ENCODE measurements at places on chromosomes 5 and 9.
A peak's percentile ranks its signal among the peaks of the same experiment; 100 is the strongest.

GRCh38 chr5:59575648-59576445 lies 317.7 kb downstream of the PDE4D start:
- H3K27me3 ChIP-seq: no peaks in the 10 kb centered on the region
- H3K36me3 ChIP-seq: no peaks in the 10 kb centered on the region
- H3K27ac ChIP-seq: no peak overlapping the region
- peaks cover 33% of the 10 kb centered on the region for H3K4me1 ChIP-seq
- no peak overlapping the region for H3K4me3 ChIP-seq

- no peak overlapping the region for H3K4me3 ChIP-seq
- H3K27ac ChIP-seq: no peak overlapping the region
- H3K36me3 ChIP-seq: no peaks in the 10 kb centered on the region
- H3K4me1 ChIP-seq: no peaks in the 10 kb centered on the region
- DNase-seq: no peak
Observed at GRCh38 chr5:103620851-103621547, 58.4 kb upstream of the NUDT12 start.

GRCh38 chr5:180825768-180826525 lies 23.3 kb upstream of the MGAT1 start:
- H3K27ac ChIP-seq: no peak overlapping the region
- no peak overlapping the region for H3K4me3 ChIP-seq
- H3K27me3 ChIP-seq: no peaks in the 10 kb centered on the region
- no peaks in the 10 kb centered on the region for H3K36me3 ChIP-seq

GRCh38 chr5:111129938-111130337 lies 37.8 kb downstream of the WDR36 start:
- H3K4me1 ChIP-seq: peaks cover 3% of the 10 kb centered on the region
- no peak overlapping the region for H3K4me3 ChIP-seq
- peaks cover 26% of the 10 kb centered on the region for H3K36me3 ChIP-seq
- no peak for DNase-seq

- DNase-seq: no peak
- H3K4me1 ChIP-seq: peaks cover 25% of the 10 kb centered on the region
- H3K27me3 ChIP-seq: no peaks in the 10 kb centered on the region
- no peaks in the 10 kb centered on the region for H3K36me3 ChIP-seq
- H3K4me3 ChIP-seq: no peak overlapping the region
- H3K27ac ChIP-seq: no peak overlapping the region
Observed at GRCh38 chr9:78606001-78606379, 309.1 kb downstream of the PSAT1 start.

GRCh38 chr5:112762113-112762810 lies 24.6 kb downstream of the APC start:
- peaks cover 3% of the 10 kb centered on the region for H3K4me1 ChIP-seq
- peaks cover 4% of the 10 kb centered on the region for H3K36me3 ChIP-seq
- H3K27me3 ChIP-seq: no peaks in the 10 kb centered on the region
- no peak for DNase-seq
- no peak overlapping the region for H3K27ac ChIP-seq

- H3K4me1 ChIP-seq: peaks cover 55% of the 10 kb centered on the region
- no peaks in the 10 kb centered on the region for H3K36me3 ChIP-seq
- H3K4me3 ChIP-seq: peak overlapping the region; percentile 17
- no peaks in the 10 kb centered on the region for H3K27me3 ChIP-seq
Observed at GRCh38 chr5:126125407-126125806, 297.8 kb upstream of the GRAMD2B start.

DNA sequence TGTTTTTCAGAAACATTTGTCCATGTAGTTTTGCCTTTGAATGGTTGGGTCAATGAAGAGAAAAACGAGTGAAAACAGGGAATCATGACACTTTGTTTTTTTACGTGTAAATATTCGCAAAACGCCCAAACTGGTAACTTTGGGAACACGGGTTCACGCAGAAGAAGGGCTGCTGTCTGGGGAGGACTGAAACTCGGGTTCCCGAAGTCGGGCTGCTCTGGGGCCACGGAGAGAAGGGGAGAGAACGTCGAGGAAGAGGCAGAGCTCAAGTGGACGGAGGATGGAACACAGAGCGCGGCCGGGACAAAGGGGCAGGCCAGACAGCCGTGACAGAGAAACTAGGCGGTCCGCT lies 478 bp upstream of the SETD9 start:
- H3K27me3 ChIP-seq: no peaks in the 10 kb centered on the region
- no peak for DNase-seq
- peak overlapping the region; percentile 70 for H3K27ac ChIP-seq
- H3K4me1 ChIP-seq: 0 out of 2 replicates have a peak, but pooled peaks cover 3% of the 10 kb centered on the region

- H3K27me3 ChIP-seq: no peaks in the 10 kb centered on the region
- DNase-seq: no peak
Observed at GRCh38 chr9:69458176-69458575, 133.2 kb downstream of the ENTREP1 start.

DNA sequence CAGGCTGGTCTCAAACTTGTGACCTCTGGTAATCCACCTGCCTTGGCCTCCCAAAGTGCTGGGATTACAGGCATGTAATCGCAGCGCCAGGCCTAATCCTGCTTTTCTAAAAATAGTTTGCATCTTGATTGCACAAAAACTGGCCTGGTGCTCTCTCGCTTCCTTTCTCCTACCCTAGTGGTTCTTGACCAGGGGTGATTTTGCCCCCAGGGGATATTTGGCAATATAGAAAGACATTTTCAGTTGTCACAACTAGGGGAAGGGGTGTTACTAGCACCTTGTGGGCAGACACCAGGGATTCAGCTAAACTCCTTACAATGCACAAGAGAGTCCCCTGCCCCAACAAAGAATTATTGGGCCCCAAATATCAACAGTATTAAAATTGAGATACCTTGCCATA lies 139.8 kb downstream of the DROSHA start:
- H3K27me3 ChIP-seq: no peaks in the 10 kb centered on the region
- no peak overlapping the region for H3K27ac ChIP-seq
- peaks cover 31% of the 10 kb centered on the region for H3K4me1 ChIP-seq
- no peaks in the 10 kb centered on the region for H3K36me3 ChIP-seq

DNA sequence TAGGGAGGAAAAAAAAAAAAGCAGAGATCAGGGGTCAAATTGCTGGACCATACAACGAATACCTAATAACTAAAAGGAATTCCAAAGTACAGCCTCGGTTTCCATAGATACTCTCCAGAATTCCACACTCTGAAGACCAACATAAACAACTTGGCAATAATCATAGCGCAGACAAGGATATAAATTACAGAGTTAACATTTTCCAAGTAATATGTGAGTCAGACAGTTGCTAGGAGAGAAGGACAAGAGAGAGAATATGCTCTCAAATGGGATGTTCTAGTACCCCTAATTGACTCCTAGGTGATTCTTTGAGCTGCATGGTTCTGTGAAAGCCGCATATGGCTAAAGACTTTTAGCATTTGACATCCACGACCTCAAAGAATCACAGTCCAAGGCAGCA lies 165.2 kb downstream of the FRMD3 start:
- no peaks in the 10 kb centered on the region for H3K4me1 ChIP-seq
- no peak overlapping the region for H3K27ac ChIP-seq
- H3K4me3 ChIP-seq: no peak overlapping the region
- no peaks in the 10 kb centered on the region for H3K36me3 ChIP-seq
- DNase-seq: no peak
- H3K27me3 ChIP-seq: no peaks in the 10 kb centered on the region

DNA sequence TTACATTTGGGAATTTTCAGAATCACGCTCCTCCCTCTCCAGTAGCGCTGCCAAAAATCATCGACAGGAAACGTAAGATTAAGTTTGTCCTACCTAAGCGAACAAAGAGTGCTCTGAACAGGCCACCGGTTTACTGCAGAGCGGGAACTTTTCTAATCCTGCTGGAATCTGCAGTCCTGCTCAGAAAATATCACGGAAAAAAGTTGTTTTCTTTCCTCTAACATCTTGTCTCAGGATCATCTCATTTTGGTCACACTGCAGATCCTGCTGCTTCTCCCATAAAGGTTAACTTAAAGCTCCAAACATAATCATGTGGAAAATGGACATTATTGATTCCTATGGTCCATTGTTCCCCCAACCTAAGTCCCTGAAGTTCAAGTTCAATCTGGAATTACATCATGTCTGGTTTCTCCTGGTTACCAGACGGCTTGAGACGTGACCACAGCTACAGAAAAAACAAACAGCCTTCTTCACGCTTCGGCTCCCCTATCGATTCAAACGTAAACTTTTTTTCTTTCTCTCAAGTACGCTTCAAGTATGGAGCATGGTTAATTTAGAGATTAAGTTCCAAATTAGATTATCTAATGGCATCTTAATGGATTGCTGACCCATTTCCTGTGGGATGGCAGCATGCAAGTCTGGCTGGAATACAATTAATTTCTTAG lies 217.6 kb downstream of the NFIB start:
- peak overlapping the region; percentile 99 for H3K27ac ChIP-seq
- DNase-seq: peak; percentile 95
- H3K4me3 ChIP-seq: peak overlapping the region; percentile 26
- no peaks in the 10 kb centered on the region for H3K36me3 ChIP-seq
- peaks cover 37% of the 10 kb centered on the region for H3K4me1 ChIP-seq

- no peaks in the 10 kb centered on the region for H3K27me3 ChIP-seq
- H3K36me3 ChIP-seq: no peaks in the 10 kb centered on the region
- H3K27ac ChIP-seq: no peak overlapping the region
- H3K4me3 ChIP-seq: no peak overlapping the region
- peaks cover 17% of the 10 kb centered on the region for H3K4me1 ChIP-seq
Observed at GRCh38 chr5:107930092-107930491, 259.4 kb upstream of the EFNA5 start.

DNA sequence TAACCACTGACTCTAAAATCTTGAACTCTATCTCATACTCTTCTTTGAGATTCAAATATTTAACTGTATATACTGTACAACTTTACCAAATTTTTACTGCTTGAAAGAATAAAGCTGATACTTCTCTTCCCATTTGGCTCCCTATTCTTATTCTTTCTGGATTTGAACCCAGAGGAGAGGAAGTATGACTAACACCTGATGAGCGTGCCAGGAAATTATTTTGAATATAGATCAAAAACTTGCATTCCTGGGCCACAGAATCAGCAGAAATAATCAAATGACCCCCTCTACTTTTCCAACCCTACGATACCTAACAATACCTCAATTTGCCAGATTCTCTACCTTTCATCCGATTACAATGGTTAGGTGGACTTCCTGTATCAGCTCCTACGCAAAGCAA lies 285.8 kb downstream of the ISL1 start:
- H3K27ac ChIP-seq: no peak overlapping the region
- no peaks in the 10 kb centered on the region for H3K27me3 ChIP-seq
- DNase-seq: no peak
- no peaks in the 10 kb centered on the region for H3K36me3 ChIP-seq

- H3K4me1 ChIP-seq: peaks cover 18% of the 10 kb centered on the region
- H3K27ac ChIP-seq: no peak overlapping the region
- no peak for DNase-seq
- H3K27me3 ChIP-seq: no peaks in the 10 kb centered on the region
Observed at GRCh38 chr9:125691869-125692268, 15.1 kb downstream of the MAPKAP1 start.

DNA sequence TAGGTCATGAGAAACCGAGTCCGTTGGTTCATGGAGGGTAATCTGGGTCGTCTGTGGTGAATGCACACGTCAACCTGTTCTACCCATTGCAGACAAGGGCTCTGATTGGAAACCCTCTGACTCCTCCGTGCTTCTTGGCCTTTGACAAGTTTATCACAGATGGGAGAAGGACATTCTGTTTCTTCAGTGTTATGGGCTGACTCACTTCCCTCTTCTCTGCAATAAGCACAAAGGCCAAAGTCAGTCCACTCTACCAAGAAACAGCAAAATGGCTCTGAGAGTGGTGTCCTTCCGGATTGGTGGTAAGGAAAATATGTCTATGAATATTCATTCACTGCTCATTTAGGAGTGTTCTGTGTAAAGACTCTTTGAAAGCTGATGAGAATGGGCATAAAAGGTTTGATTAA lies 89.3 kb downstream of the FEM1C start:
- no peak overlapping the region for H3K27ac ChIP-seq
- H3K27me3 ChIP-seq: no peaks in the 10 kb centered on the region
- no peaks in the 10 kb centered on the region for H3K4me1 ChIP-seq
- no peaks in the 10 kb centered on the region for H3K36me3 ChIP-seq
- DNase-seq: no peak

DNA sequence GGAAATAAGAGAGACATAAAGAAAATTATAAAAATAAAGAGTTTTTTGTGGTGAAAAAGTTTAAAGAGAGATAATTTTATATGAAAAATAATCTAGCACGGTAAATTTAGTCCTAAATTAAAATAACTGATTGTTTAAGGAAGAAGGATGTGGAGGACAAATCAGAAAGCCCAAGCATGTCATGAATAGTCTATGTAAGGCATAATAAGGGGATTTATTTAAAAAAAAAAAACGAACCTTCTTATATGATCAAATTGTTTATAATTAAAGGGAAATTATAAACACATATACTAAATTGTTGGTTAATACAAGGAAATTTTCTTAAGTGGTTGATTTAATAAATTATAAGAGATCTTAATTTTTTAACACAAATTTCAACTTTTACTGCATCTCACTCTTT lies 551.8 kb upstream of the TYRP1 start:
- no peak overlapping the region for H3K27ac ChIP-seq
- no peaks in the 10 kb centered on the region for H3K36me3 ChIP-seq
- no peaks in the 10 kb centered on the region for H3K27me3 ChIP-seq
- H3K4me1 ChIP-seq: no peaks in the 10 kb centered on the region

- H3K4me3 ChIP-seq: no peak overlapping the region
- no peaks in the 10 kb centered on the region for H3K27me3 ChIP-seq
- H3K4me1 ChIP-seq: no peaks in the 10 kb centered on the region
- no peaks in the 10 kb centered on the region for H3K36me3 ChIP-seq
- DNase-seq: no peak
Observed at GRCh38 chr5:149781612-149782011, 51.5 kb downstream of the PPARGC1B start.

GRCh38 chr5:90022711-90023053 lies 386.9 kb downstream of the CETN3 start:
- no peaks in the 10 kb centered on the region for H3K4me1 ChIP-seq
- H3K36me3 ChIP-seq: no peaks in the 10 kb centered on the region
- no peak overlapping the region for H3K4me3 ChIP-seq
- no peak for DNase-seq
- no peaks in the 10 kb centered on the region for H3K27me3 ChIP-seq
- no peak overlapping the region for H3K27ac ChIP-seq

- no peaks in the 10 kb centered on the region for H3K36me3 ChIP-seq
- no peaks in the 10 kb centered on the region for H3K27me3 ChIP-seq
- no peaks in the 10 kb centered on the region for H3K4me1 ChIP-seq
- no peak overlapping the region for H3K27ac ChIP-seq
Observed at GRCh38 chr5:6995115-6995514, 281.9 kb downstream of the TENT4A start.

- H3K4me3 ChIP-seq: peak overlapping the region; percentile 47
- H3K36me3 ChIP-seq: no peaks in the 10 kb centered on the region
- no peak overlapping the region for H3K27ac ChIP-seq
- no peaks in the 10 kb centered on the region for H3K4me1 ChIP-seq
- no peak for DNase-seq
Observed at GRCh38 chr5:31855134-31856040, 216.5 kb downstream of the PDZD2 start.

GRCh38 chr5:98877600-98877999 lies 51.2 kb downstream of the CHD1 start:
- H3K36me3 ChIP-seq: peaks cover 92% of the 10 kb centered on the region
- no peak overlapping the region for H3K4me3 ChIP-seq
- DNase-seq: no peak
- no peaks in the 10 kb centered on the region for H3K4me1 ChIP-seq

DNA sequence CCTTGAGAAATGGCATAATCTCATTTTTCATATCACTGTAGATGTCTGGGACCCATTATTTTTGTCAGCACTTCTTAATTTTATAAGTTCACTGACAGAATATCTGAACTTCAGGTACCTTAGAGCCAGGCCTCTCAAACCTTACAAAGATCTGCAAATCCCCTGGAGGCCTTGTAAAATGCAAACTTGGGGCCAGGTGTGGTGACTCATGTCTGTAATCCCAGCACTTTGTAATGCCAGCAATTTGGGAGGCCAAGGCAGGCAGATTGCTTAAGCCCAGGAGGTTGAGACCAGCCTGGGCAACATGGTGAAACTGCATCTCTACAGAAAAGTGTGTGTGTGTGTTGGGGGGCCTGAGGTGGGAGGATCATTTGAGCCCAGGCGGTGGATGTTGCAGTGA lies 30.8 kb downstream of the RASGRF2 start:
- H3K27ac ChIP-seq: no peak overlapping the region
- H3K36me3 ChIP-seq: no peaks in the 10 kb centered on the region
- H3K4me1 ChIP-seq: peaks cover 12% of the 10 kb centered on the region
